ENCODE measurements at places on chromosomes 5 and 9.

GRCh38 chr5:150353032-150353675 is 4.3 kb upstream of the TCOF1 start:
- no peak for DNase-seq

DNA sequence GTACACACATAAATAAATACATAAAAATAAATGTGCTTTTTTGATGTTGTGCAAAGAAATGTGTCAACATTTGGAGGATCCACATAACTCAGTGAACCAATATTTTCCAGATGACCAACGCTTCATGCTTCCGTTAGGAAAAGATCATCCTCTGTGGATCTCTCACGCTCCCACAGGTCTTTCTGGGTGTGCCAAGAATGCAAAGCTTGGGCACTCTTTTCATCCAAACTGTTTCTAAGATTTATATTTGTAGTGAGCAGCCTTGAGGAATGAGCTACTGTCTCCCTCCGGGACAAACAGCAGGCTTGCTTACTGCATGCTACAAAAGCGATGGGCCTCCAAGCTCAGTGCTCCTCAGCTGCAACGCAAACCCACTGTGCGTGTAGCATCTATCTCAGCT is 46.2 kb upstream of the RUFY1 start:
- no peak for DNase-seq

DNA sequence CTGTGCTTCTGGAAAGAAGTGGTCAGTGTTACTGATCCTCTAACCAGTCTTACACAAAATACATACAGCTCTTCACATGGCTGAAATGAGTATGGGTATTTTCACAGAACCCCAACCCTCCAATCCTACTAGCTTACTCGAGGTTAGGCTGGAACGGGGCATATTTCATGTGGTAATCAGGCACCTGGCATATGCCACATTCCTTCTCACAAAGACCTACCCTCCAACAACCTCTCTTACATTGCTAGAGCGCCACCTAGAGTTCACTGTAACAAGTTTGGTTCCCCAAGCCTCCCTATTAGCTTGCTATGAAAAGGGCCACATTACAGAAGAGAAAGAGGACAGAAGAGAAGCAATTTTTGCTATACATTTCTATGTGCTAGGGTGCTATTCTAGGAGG is 597.3 kb downstream of the PRELID2 start:
- peak; percentile 46 for DNase-seq

GRCh38 chr5:141040093-141040770 is 10.9 kb upstream of the PCDHB1 start:
- no peak for DNase-seq

GRCh38 chr5:102865510-102866236 is 110.6 kb downstream of the PAM start:
- peak; percentile 61 for DNase-seq

- peak; percentile 58 for DNase-seq
Measured at GRCh38 chr5:79560771-79561524, 47.0 kb upstream of the HOMER1 start.

- no peak for DNase-seq
Measured at GRCh38 chr5:137016783-137017324, 482.3 kb downstream of the SPOCK1 start.

- no peak for DNase-seq
Measured at GRCh38 chr9:114207034-114207810, 51.9 kb downstream of the COL27A1 start.

GRCh38 chr5:103283120-103283519 is 24.6 kb downstream of the MACIR start:
- DNase-seq = no peak

DNA sequence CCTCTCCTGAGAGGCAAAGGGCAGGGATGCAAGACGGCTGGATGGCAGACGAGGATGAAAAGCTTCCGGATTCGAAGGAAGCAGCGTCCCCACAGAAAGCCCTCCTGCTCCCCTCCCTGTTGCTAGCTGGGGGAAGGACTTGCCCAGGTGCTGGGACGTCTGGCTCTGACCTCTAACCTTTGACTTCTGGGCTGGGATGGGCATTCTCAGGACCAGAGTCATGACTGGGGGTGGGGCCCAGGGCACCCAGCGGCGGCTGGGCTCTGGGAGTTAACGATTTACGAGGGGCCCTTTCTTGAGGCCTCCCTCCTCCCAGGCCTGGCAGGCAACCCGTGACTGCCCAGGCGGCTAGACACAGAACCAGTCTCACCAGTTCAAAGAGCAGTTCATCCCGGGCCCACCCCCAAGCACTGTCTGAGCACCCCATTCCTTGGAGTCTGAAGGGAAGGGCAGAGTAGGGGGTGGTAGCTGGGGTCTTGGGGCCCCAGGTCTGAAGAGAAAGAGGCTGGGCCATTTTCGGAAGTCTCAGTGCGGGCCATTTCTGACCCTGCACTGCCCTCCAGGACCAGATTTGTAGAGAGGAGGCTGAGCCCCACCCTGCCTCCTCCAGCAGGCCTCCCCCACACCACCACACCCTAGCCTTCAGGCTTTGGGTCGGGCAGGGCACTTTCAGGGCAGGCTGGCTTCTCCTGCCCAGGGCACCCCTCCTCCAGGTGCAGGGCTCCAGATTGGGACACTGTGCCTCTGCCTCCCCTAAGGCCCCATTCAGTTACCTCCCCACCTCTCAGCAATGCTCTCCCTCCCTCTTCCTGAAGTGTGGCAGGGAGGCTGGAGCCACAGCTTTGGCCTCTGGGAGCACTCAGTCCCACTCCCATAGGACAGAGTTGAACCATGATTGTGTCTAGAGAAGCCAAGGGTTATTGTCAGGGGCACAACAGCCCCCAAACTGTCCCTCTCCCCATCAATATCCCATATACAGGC is 5.0 kb upstream of the CXXC5 start:
- no peak for DNase-seq
